ENCODE measurements at places on chromosomes 6 and 20.

DNA sequence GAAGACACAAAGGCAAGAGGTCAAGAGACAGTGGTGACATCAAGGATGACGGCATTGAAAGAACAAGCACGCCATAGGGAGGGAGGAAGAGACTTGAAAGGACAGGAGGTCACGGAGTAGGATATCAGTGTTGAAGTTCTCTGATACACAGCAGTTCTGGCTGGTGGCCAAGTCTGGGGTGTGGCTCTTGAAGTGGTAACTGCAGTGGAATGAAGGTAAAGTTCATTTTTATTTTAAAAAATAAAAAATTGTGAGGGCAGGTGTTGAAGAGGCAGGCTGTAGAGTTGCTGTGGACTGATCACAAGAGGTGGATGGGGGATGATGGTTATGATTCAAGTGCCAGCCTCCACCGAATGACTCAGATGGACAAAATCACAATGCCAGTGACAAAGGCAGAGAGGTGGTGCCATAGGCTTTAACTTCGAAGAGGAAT lies 53.2 kb upstream of the BMP2 start:
- DNase-seq, result no peak

DNA sequence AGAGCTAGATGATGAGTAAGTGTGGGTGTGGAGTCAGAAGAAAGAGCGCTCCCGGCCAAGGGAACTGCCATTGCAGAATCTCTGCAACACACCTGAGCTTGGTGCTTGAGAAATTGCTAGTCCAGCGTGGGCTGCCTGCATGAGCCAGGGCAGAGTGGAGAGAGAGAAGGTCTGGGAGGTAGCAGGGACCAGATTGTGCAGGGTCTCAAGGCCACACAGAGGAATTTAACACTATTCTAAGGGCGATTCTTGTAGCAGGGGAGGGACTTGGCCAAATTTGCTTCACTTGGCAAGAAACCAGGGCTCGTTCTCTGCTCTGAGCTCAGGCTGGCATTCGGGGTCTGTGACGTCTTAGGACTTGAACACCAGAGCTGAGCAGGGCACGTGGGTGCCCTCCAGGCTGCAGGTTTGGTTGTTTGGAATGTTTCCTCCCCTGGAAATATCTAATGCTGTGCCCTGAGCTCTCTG lies 53.5 kb downstream of the BCAS4 start:
- no peak for DNase-seq

DNA sequence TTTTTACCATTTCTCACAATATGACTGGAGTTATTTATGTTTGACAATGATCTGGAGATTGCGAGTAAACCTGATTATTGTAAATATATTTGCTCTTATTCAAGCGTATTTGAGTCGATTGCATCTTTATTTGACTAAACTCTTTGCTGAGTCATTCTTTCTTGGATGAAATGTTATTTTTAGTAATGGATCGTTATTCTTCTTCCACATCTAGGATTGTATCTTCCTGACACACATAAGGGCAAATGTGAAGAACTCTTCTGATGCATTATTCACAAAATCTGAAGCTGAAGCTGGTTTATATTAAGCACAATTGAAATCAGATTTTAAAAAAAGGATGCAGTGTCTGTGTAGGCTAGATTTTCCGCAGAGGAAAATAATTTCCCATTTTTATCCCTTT lies 68.2 kb downstream of the SEL1L2 start:
- DNase-seq, result no peak

- DNase-seq, result no peak
These were observed 105.8 kb upstream of the TOP1 start for GRCh38 chr20:40922865-40923264.

- DNase-seq, result no peak
These were observed 252.4 kb downstream of the FNDC1 start for GRCh38 chr6:159421586-159421985.

DNA sequence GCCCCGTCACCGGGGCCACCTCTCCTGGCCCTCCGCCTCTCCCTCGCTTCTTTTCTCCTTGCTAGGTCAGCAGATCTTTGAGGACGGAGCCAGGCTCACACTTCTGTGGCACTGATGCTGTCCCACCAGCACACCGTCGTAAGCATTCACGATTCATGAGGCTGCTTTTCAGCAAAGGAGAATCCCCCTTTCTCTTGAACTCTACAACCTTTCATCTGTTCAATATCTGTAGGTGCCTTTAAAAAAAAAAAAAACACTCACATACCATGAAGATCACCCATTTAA lies 31.3 kb downstream of the ANKRD60 start:
- no peak for DNase-seq

DNA sequence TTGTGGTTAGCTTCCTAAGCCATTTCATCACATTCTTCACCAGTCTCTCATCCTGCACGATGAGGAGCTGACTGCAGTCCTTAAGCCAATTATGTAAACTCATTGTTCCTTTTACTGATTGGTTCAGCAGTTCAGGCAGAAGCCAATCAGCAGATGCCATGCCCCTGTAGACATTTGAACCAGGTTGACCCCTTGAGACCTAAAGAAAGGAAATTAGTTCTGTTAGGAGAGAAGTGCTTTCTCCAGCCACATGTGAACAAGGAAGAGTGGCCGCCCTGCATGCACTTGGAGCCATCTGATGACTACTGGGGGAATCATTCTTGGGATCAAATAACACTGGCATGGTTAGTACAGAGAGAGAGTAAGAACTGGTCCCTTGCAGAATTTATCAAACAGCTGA lies 535.2 kb upstream of the ID4 start:
- DNase-seq, result no peak

GRCh38 chr6:33787954-33788693 lies 806 bp downstream of the LEMD2 start:
- DNase-seq, result peak; percentile 95

DNA sequence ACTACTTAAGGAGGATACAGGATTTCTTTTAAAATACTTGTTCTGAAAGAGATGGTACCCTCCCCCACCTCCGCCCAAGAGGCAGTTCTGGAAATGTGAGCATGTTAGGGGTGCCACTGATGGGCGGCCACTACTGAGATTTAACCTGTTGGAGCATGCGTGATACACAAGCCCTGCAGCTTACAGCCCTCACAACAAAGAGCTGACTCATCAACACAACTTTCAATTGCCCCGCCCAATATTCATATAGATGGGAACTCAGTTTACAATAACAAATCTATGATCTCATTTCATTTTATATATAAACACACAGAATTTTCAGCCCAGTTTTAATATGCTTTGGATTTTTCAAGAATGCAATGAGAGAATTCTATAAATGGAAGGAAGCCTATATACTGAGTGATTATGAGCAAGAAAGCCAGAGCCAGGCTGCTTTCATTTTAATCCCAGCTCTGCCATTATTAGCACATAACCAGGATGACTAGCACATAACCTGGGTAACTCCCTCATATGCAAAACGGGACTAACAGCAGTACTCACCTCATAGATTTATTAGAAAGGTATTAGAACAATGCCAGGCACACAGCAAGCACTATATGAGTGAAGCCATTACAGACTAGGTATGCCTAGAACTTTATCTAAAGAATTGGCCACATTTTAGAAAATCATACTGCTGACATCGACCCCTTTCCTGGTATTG lies 45.6 kb upstream of the IPCEF1 start:
- no peak for DNase-seq

DNA sequence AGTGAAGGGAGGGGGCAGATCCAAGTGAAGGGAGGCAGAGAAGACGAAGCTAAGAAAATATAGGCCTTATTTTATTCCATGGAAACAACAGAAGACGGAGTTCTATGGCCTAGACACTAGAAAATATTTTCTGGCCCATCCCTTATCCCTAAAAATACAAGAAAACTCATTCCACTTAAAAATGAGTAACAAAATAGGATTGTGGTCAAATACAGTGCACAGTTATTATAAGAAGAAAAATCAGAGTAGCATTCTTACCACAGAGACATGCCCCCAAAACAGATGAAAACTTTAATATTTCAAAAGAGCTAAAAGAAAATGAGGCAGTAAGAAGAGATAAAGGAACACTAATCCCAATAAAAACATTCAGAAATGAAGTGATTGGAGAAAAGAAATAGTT lies 202.9 kb downstream of the GMPR start:
- no peak for DNase-seq

DNA sequence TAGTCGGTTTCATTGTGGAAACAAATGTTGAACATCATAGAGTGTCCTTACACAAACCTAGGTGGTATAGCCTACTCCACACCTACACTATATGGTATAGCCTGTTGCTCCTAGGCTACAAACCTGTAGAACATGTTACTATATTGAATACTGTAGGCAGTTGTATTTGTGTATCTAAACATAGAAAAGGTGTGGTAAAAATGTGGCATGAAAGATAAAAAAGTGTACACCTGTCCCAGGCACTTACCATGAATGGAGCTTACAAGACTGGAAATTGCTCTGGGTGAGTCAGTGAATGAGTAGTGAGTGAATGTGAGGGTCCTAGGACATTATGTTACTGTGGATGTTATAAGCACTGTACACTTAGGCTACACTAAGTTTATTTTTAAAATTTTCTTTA lies 103.0 kb downstream of the ZFAND3 start:
- no peak for DNase-seq

- DNase-seq, result no peak
These were observed 124.8 kb downstream of the QRSL1 start for GRCh38 chr6:106754215-106754614.

- no peak for DNase-seq
These were observed 33.1 kb downstream of the QRSL1 start for GRCh38 chr6:106662458-106662857.

DNA sequence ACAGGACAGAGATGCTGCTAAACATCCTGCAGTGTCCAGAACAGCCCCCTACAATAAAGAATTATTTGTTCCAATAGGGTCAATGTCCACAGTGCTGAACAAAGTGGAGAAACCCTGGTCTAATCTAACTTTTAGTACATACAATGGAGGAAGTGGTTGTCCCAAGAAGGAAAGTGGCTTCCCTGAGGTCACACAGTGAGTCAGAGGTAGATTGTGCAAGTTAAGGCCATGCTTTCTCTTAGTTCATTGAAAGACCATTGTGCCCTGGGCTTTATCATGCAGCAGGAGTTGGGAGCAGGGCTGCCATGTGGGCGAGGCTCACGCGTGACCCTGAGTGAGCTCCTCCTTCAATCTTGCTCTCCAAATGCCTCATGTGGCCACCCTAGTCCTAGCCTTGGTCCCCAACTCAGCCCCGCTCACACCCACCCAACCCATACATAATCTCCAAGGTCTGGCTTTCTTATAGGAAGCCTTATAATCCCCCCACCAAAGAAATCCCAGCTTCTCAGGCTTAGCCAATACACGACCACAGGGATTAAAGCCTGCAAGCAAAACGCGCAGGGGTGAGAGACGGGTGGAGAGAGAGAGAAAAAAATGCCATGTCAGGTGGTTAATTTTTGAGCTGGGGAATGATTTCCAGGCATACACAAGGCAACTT lies 19.9 kb downstream of the SLC13A3 start:
- DNase-seq, result peak; percentile 98

- DNase-seq, result peak; percentile 23
These were observed 187.3 kb upstream of the JAG1 start for GRCh38 chr20:10861090-10861489.

DNA sequence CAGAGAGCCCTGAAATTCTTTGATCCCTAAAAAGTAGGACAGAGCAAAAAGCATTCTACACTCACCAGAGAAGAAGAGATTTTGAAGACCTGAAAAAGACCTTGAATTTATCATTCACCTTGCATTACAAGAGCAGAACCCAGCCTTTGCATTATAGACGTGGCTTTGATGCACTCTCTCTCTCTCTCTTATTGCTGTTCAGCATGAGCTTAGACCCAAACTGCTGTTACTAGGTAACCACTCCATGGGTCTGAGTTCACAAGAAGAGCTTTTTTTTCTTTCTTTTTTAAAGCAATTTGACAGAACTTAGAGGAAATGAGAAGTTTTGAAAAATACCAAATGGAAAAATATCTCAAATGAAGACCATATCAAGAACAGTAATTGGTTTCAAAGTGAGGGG lies 44.4 kb downstream of the COL9A1 start:
- DNase-seq, result no peak

DNA sequence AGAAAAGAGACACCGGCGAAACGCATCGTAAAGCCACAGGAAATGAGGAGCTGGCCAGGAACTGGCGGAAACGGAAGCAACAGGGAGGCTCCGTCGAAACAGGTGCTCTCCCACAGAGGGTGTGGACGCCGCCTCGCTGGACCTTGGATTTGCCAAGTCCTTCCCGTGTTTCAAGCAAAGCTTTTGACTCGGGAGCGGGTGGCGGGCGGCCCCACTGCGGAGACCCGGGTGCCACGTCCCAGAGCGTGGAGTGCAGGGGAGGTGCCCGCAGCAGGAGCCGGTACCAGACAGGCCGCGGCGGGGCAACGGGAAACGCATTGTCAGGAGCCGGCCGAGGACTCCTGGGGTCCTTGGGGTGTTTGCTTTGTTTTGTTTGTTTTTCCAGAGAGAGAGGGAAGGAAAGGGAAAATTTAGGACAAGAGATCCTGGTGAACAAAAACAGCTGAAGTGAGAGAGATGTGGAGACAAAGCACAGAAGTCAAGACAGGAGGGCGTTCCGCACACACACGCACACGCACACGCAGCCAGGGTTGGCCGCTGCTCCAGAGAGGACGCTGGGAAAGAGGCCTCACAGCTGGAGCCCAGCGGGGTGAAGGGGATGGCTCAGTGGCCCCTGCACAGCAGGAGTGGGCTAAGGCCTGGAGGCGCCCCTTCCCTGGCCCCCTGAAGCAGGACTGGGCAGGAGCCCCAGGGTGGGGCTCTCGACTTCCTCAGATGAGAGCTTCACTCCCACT lies 50.9 kb upstream of the CHRNA4 start:
- DNase-seq, result no peak

GRCh38 chr20:63433756-63434531 lies 38.5 kb downstream of the KCNQ2 start:
- no peak for DNase-seq

DNA sequence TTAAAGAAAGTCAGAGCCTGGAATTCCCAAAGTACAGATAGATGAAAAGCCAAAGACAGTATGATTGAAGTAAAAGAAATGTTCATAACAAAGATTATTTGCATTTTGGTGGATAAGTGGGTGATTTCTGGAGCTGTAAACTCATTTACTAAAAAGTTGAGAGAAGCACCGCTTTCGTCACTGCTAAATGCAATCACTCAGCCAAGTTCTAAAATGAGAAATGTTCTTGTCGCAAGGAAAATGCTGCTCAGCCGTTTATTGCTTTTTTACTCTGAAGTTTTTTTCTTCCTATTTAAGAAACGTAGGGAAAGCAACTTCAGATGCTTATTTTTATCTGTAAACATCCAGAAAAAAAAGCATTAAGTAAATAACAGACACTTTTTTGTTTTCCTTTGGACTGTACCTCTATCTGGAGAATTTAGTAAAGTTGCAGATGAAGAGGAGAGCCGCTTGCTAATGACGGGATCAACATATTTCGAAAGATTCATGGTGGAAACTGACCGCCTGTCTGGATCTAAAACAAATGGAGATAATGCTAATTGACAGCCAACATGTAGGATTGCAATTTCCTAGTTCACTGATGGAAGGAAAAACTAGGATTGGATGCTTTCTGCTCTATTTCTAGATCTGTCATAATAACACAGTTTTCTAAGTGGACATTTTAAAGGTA lies 93.8 kb upstream of the BCLAF1 start:
- DNase-seq, result no peak

DNA sequence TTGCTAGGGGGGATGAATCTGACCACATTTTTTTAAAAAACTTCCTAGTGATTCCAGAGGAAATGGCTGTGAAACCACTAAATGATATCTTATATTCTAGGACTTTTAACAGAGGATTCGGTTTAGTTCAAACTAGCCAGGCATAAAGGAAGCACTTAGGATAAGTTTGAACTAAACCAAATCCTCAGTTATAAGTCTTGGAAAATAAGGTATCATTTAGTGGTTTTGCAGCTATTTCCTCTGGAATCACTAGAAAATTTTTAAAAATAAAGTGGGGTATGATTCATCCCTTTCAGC lies 327.9 kb upstream of the QKI start:
- DNase-seq, result no peak

GRCh38 chr6:47118611-47119010 lies 76.5 kb upstream of the ADGRF1 start:
- DNase-seq, result peak; percentile 30

All from inflammatory macrophage (primary cell).